ENCODE measurements at places on chromosomes 11 and 22.

- no peak for DNase-seq
These were observed 110.0 kb downstream of the FBXO7 start for GRCh38 chr22:32584650-32585049.

DNA sequence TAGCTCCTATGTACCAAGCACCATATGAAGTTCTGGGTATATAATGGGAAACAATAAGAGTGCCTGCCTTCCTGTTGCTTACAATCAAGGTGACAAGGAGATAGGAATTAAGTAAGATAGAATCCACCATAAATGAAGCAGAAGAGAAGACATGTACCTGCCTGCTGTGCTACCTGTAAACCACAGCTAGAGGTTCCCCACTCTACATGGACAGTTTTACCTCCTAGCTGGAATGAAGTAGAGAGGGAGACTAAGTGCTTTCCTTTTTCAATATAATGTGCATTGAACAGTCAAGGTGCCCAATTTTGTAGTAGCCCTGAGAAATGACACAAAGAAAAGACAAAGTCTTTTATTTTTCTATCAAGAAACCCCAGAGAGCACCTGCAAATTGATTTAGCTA lies 984.6 kb downstream of the DLG2 start:
- no peak for DNase-seq

GRCh38 chr22:17786435-17787161 lies 12.3 kb upstream of the BID start:
- DNase-seq: no peak

- DNase-seq: no peak
These were observed 11.2 kb downstream of the ROBO4 start for GRCh38 chr11:124886476-124886875.
